ENCODE measurements at places on chromosomes 5 and 9. TPM values are rescaled to one million over a fixed set of nuclear protein-coding genes. Genes with fewer than 3 reads are reported as not detected.

ABLIM3 gene
- 1.6 TPM for total RNA-seq

DNA sequence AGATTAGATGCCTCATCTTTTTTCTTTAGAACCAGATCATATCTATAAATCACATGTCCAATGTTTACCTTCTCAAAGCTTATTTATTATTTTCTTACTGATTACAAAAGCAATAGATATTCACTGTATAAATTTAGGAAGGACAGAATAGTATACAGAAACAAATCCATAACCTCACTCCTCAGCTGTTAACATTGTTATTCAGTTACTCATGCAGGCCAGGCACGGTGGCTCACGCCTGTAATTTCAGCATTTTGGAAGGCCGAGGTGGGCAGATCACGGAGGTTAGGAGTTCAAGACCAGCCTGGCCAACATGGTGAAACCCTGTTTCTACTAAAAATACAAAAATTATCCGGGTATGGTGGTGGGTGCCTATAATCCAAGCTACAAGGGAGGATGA is 15.3 kb downstream of the STOM start:
- DNase-seq = no peak

DNA sequence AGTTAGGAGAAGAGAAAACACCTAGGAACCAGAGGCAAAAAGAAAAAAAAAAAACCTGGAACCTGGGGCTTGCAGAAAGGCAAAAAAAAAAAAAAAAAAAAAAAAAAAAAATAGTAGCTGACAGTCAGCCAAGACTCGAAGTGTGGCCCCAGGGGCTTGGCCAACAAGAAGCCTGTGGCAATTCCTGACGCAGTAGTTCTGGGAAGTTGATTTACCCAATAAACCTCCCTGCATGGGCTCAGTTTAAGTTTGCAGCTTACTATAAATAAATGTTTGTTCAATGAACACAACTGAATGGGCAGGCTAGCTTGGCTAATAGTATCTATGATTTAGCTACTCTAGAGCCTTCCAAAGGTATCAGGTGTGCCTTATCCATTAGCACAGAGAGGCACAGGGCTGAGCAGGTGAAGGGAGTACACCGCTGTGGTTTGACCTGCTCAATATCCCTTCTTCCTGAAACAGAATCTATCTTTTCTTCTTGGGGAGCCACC is 21.3 kb upstream of the GLRX start:
- DNase-seq = no peak

DNA sequence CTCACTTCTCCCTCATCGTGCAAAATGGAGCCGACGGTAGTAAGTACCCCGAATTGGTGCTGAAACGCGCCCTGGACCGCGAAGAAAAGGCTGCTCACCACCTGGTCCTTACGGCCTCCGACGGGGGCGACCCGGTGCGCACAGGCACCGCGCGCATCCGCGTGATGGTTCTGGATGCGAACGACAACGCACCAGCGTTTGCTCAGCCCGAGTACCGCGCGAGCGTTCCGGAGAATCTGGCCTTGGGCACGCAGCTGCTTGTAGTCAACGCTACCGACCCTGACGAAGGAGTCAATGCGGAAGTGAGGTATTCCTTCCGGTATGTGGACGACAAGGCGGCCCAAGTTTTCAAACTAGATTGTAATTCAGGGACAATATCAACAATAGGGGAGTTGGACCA is 979 bp downstream of the PCDHGA12 start:
- DNase-seq = no peak

All from pancreas (tissue), 10 donors.